Neural crest cell (in vitro differentiated cells): ENCODE measurements at places on chromosomes 2 and 18. TPM values are rescaled to one million over a fixed set of nuclear protein-coding genes. Genes with fewer than 3 reads are reported as not detected.

RESP18 gene
- total RNA-seq: not detected in 2 replicates

GATA6 gene
- not detected in 2 replicates for total RNA-seq

GRCh38 chr2:150168595-150169236 is 318.8 kb downstream of the RND3 start:
- no peak for DNase-seq

- DNase-seq: no peak
Observed at GRCh38 chr2:237161189-237161588, 75.5 kb downstream of the COPS8 start.

GRCh38 chr2:144048631-144049060 is 471.3 kb downstream of the ZEB2 start:
- DNase-seq: no peak

LIPG gene
- 28.4 and 32.4 TPM in 2 replicates for total RNA-seq

DNA sequence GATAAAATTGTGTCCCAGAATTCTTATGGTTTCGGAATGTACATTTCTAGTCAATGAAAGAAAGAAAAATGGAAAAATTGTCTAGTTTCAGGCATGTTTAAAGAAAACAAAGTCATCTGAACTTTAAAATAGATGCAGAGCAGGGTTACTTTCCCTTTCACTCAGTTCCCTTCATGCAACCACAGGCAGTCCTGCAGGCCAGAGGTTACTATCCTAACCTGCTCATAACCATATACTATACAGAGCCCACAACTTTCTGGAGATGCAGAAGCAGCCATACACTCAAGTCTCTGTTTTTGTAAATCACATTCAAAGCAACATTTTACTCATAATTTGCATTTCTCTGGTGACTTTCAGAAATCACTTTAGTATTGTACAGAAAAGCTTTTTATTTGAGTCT is 690.3 kb downstream of the MBD2 start:
- no peak for DNase-seq

DNA sequence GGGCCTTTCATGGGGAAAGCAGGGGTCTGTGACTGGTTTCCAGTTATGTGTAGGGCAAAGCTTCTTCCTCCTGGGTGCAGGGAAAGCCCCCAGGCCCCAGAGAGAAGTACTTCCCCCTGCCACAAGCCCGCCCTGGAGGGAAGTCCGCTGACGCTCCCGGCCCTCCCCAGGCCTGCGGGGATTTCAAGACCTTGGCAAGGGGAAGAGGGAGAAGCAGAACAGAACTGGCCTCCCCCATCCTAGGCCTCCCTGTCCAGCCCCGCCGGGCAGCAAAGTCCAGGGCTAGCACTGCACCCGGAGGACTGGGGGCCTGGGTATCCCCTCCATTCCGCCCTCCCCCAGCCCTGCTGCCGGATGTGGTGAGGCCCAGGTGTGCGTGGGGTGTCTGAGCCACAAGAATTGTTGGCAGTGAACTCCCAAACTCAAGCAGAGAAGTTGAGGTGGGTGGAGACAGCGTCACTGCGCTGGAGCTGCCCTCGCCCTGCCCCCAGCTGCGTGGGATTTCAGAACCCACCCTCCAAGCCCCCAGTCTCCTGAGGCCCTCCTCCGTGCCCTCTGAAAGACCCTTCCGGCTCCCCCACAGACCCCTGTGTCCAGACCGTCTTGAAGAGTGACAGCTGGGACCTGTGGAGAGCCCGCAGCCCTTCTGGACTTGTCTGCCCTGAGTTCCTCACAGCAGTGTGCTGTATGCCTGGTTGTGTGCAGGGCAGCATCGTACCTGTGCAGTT is 1.1 kb upstream of the DUSP2 start:
- DNase-seq: no peak

EHBP1 gene
- 42.3 and 48.8 TPM in 2 replicates for total RNA-seq

GRCh38 chr2:225558399-225559071 is 159.0 kb downstream of the NYAP2 start:
- DNase-seq: no peak

GRCh38 chr2:20612925-20613916 is 37.7 kb downstream of the HS1BP3 start:
- DNase-seq: no peak

DNA sequence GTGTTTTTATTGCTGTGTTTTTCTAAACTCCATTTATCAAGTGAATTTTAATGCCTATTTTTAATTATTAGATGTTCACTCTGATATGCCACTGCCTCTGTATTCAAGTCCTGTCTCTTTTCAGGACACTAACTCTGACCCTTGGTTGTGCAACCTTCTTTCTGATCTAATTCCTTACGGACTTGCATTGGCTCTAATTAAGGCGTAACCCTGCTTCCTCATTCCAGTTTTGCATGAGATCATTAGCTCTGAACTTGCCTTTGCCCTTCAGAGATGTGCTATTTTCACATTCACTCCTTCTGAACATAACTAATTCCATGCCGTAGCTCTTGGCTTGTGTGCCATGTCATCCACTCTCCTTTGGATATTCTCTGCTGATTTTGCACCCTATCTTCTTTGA is 162.5 kb upstream of the TMEFF2 start:
- no peak for DNase-seq

VIL1 gene
- not detected in 2 replicates for total RNA-seq

SNTG2 gene
- 0.36 and 0.47 TPM in 2 replicates for total RNA-seq

UGT1A10 gene
- total RNA-seq: not detected in 2 replicates

GRCh38 chr2:235618039-235618438 is 124.2 kb downstream of the AGAP1 start:
- no peak for DNase-seq

DNA sequence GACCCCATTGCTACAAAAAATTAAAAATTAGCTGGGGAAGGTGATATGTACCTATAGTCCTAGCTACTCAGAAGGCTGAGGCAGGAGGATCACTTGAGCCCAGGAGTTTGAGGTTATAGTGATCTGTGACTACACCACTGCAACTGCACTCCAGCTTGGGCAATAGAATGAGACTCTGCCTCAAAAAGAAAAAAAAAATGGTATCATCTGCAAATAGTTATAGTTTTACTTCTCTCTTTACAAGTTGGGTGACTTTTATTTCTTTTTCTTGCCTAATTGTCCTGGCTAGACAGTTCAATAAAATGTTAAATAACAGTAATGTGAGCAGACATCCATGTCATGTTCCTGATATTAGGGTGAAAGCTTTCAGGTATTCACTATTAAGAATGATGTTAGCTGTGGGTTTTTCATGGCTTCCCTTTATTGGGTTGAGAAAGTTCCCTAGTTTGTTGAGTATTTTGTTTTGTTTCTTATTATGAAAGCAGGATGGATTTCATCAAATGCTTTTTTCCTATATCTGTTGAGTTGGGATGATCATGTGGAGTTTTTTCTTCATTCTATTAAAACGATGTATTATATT is 24.9 kb upstream of the ACOXL start:
- DNase-seq: no peak

DNA sequence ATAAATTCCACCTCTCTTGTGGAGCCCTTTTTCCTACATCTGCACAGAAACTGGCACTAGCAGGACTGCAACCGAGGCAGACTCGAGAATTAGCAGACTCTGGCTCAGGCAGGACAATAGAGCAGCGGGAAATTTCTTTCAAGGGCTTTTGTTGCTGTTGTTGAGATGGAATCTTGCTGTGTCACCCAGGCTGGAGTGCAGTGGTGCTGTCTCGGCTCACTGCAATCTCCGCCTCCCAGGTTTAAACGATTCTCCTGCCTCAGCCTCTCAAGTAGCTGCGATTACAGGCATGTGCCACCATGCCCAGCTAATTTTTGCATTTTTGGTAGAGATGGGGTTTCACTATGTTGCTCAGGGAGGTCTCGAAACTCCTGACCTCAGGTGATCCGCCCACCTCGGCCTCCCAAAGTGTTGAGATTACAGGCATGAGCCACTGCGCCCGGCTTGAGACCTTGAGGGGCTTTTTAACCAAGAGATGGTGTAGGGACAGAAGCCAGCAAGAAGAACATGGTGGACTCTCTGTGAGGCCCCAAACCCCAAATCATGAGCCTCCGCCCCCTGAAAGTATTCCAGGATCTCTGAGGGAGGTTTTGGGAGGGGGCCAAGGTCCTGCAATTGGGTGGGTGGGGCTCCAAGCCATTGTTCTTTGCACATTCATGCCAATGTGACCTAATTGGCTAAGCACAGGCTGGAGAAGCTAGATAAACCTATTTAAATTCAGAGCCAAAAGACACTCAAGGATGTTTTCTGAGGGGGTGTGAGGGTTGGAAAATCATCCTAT is 68.4 kb upstream of the MSH2 start:
- DNase-seq: no peak

DNA sequence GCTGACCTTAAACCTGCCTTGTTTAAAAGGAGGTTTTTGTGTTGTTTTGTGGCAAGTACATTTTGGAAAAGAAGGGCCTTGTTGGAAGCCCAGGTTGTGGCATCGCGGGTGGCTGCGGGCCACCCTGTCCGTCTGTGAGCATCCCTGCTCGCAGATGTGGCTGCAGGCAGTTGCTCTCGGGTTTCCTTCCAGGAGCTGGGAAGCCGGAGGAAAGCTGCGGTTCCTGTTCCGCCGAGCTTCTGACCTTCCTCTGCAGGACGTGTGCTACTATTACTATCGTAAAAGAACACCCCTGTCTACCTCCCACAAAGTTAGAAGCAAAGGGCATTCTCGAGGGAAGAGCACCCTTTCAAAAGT is 766 bp downstream of the MFF start:
- peak; percentile 26 for DNase-seq

- DNase-seq: no peak
Observed at GRCh38 chr2:86646865-86647264, 23.2 kb upstream of the RNF103 start.

GRCh38 chr2:205696331-205696926 is 14.1 kb downstream of the NRP2 start:
- no peak for DNase-seq

DNA sequence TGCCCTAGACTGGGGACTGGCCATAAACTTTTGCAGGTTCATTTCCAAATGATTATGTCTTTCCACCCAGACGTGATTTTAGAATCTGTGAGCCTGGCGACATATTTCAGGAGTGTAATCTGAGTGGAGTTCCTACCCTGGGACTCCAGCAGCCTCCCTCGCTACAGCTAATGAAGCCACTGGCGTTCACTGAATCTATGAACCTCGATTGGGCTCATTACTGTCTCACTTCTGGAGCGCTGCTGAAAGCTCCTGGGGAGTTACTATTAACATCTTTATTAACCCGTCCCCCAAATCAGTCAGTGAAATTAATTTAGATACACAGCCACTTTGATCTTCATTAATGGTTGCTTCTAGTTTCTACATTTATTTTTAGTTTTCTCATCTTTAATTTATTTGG is 56.5 kb downstream of the CDK15 start:
- no peak for DNase-seq

GRCh38 chr18:77058290-77058835 is 74.2 kb downstream of the MBP start:
- DNase-seq: no peak

- DNase-seq: no peak
Observed at GRCh38 chr18:5380586-5380985, 85.1 kb upstream of the ZBTB14 start.

DNA sequence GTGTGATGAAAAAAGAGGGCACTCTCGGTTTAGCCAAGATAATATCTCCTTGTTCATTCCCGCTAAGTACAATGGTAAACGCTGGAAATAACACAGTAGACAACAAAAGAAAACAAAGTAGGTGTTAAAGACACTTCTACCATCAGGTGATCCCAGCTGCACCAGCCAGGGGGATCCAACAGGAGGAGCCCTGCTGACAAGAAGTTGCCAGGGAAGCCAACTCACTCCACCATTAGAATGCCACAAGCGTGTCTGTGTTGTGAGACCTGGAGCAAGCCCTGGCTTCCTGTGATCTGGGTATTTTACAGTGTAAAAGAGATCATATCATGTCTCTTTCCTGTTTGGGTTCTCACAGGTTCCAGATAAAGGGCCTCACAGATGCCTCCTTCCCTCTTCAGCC is 117.0 kb downstream of the GRB14 start:
- DNase-seq: no peak

CYB5A gene
- 38.1 and 46.5 TPM in 2 replicates for total RNA-seq

TGFA gene
- total RNA-seq: 1.1 and 1.4 TPM in 2 replicates

- DNase-seq: no peak
Observed at GRCh38 chr2:238097988-238098871, 1.9 kb upstream of the ESPNL start.

DNA sequence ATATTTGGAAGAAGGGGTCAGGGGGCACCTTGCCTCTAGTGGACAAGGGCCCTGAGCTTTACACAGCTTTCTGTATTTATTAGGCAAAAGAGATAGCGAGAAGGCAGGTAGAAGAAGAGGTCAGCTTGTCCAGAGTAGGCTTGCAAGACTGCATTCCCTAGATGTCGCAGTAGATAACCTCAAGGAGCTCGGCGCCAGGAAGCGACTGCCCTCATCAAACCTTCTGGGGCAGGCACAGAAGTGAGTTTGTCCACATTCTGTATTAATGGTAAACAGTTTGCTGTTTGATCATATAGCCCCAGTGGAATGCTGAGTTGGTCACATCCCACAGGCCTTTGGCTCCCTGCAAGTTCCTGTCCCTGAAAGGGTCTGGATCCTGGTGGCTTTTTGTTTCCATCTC is 7.0 kb downstream of the CHCHD5 start:
- no peak for DNase-seq

EML6 gene
- total RNA-seq: 7.4 and 8.1 TPM in 2 replicates

DNA sequence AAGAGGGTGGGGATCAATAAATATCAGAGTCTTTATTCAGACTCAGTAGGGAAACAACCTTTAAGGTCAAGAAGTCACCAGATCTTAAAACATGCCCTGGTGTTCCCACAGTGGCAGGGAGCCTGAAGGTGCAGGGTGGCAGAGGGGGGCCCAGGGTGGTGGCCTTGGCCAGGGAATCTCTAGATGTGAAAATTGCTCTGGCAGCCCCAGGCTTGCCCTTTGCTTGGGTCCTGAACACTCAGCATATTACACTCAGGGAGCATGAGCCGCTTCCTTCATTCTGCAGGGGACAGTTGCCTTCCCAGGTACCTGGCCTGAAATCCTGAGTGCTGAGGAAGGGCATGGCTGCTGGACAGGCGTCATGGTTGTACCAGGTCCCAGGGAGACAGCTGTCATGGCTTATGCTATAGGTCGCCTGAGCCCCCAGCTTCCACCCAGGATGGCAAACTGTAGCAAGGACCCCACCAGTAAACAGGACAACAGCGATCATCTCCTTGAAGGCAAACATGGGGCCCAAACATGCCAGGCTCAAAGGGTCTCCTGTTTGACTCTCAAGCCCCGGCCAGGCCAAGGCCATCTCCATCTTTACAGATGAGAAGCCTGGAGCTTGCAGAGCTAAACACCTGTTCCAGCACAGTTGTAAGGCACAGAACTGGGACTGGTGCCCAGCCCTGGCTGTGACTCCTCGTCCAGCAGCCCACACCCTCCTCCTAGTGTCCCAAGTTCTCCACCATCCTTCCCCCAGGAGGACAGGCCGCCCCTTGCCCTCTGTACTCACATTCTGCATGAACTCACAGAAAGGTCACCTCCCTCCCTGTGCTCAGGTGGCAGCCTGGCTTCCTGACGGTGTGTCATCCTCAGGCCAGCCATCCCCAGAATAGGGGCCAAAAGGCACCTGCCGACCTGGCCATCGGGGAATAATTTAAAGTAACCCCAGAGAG is 14.6 kb downstream of the ABCG8 start:
- DNase-seq: no peak

GRCh38 chr2:65997961-65998360 is 437.0 kb upstream of the MEIS1 start:
- DNase-seq: no peak

- no peak for DNase-seq
Observed at GRCh38 chr2:219567791-219568361, 3.5 kb downstream of the OBSL1 start.

- no peak for DNase-seq
Observed at GRCh38 chr2:85709401-85709811, 15.2 kb downstream of the GNLY start.

RPRM gene
- 4.5 and 4.9 TPM in 2 replicates for total RNA-seq

- DNase-seq: no peak
Observed at GRCh38 chr18:56130481-56130880, 507.9 kb downstream of the TXNL1 start.

- no peak for DNase-seq
Observed at GRCh38 chr2:234427081-234428061, 69.5 kb downstream of the ARL4C start.
